ENCODE measurements at places on chromosomes 5 and 9.
A peak's percentile ranks its signal among the peaks of the same experiment; 100 is the strongest.

GRCh38 chr9:13446938-13447842 lies 167.7 kb upstream of the MPDZ start:
- no peak for DNase-seq

DNA sequence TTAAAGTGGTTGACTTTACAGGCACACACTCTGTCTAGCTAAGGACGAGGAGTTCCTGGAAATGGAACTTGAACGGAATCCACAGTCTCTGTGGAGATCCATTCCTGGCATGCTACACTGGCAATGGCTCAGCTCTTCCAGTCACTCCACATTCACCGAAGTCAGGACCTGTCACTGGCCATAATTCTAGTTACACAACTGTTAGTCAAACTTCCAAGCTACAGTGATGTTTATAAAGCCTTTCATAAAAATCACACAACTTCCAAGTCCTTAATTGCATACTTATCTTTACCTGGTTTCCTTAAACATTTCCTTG lies 15.7 kb downstream of the CDC14B start:
- no peak for DNase-seq

DNA sequence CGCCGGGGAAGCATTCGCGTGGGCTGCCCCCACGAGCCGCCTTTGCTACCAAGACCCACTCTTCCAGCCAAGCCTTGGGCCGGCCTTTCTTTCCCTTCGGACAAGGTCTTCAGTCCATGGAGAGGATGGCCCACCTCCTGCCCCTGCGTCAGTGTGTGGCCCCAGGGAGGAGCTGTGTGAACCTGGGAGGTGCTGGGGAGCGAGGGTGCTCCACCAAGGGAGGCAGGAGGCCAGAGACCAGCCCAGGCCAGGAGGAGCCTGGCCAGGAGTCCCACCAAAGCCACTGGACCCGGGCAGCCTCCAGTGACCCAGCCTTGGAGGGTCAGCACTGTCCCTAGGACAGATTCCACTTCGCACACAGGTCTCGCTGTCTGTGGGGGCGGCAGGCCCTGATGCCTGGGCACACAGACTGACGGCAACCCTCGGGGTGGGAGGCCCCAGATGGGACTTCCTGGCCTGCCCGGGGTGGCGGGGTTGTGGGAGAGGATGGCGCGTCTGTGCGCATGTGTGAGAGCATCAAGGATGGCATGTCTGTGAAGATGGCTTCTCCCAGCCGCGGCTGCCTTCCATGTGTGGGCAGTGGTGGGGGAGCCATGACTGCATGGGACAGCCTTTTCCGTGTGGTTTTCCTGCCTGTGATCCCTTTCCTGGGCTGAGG lies 113.3 kb upstream of the LPCAT1 start:
- DNase-seq: no peak

- no peak for DNase-seq
Measured at GRCh38 chr5:74372051-74372450, 268.5 kb downstream of the ENC1 start.

- peak; percentile 37 for DNase-seq
Measured at GRCh38 chr9:89375191-89375760, 57.0 kb downstream of the SECISBP2 start.

DNA sequence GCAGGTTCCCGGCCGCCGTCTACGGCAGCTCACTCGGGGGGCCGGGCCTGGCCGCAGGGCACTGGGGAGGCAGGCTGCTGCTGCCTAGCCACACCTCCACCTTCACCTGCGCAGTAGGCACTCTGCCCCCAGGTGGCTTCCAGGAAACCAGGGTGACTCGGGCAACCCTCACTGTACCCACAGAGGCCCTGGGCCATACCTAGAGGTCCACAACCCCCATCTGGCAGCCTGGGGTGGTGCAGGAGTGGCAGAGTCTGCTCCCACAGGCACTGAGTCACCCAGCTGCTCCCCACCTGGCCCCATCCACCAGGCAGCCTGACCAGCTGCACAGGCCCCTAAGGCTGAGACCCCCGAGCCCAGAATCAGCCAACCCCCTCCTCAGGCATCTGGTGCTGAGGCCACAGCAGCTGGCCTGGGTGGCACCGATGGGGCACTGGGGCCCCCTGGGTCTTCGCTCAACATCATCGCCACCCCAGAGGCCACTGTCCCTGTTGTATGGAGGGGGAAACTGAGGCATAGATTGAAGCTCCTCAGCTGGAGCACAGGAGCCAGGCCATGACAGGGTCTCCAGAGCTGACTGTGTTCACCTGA lies 70.2 kb downstream of the KCNT1 start:
- DNase-seq: no peak

GRCh38 chr9:98502311-98502975 lies 206.3 kb downstream of the GABBR2 start:
- DNase-seq: no peak
